ENCODE measurements at places on chromosomes 5 and 9. TPM values are rescaled to one million over a fixed set of nuclear protein-coding genes. Genes with fewer than 3 reads are reported as not detected.
A peak's percentile ranks its signal among the peaks of the same experiment; 100 is the strongest.

Gene CDH12
- not detected for total RNA-seq

Gene TBCA
- 261 TPM for total RNA-seq

Gene MEIKIN
- not detected for total RNA-seq

Gene COL15A1
- total RNA-seq, result 0.74 TPM

Gene CD274
- 17.0 TPM for total RNA-seq

Gene PCDHGC5
- total RNA-seq, result 0.06 TPM

Gene CCNJL
- 7.0 TPM for total RNA-seq

Gene SPOCK1
- 43.5 TPM for total RNA-seq

Gene HTR4
- total RNA-seq, result 0.18 TPM

Gene FBP2
- not detected for total RNA-seq

Gene IFNA7
- not detected for total RNA-seq

DNA sequence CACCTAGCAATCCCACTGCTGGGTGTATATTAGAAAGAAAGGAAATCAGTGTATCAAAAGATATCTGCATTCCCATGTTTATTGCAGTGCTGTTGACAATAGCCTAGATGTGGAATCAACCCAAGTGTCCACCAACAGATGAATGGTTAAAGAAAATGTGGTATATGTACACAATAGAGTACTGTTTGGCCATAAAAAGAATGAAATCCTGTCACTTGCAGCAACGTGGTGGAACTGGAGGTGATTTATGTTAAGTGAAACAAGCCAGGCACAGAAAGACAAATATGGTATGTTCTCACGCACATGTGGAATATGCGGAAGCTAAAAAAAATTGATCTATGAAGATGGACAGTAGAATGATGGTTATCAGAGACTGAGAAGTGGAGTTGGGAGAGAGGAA lies 221.6 kb upstream of the DAP start:
- no peak for DNase-seq

DNA sequence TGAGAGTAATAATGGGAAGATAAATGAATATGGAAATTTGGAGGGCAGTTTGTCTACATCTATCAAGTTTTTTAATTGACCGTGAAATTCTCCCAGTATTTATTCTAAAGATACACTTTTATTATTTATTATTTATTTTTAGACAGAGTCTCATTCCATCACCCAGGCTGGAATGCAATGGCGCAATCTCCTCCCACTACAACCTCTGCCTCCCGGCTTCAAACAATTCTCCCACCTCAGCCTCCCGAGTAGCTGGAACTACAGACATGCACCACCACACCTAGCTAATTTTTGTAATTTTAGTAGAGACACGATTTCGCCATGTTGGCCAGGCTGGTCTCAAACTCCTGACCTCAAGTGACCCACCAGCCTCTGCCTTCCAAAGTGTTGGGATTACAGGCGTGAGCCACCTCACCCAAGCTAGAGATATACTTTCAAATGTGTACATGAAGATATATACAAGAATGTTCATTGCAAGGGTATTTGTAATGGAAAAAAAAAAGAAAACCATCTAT lies 97.7 kb upstream of the SLC12A2 start:
- DNase-seq, result no peak

DNA sequence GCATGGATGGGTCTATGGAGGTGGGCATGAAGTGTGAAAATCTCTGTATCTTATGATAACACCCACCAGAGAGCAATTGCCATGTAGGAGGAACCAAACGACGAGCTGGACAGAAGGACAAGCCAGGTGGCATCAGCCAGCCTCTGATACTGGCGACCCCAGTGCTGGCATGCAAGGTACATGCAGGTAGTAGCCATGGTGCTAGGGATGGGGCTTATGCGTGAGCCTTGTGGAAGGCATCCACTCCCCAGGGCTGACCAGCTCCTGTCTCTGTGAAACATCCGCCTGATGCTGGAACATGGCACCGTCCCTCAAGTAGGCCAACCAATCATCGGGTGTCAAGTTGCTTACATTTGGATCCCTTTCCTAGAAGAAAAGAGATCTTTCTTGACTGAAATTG lies 412.9 kb downstream of the GADD45G start:
- DNase-seq, result no peak

DNA sequence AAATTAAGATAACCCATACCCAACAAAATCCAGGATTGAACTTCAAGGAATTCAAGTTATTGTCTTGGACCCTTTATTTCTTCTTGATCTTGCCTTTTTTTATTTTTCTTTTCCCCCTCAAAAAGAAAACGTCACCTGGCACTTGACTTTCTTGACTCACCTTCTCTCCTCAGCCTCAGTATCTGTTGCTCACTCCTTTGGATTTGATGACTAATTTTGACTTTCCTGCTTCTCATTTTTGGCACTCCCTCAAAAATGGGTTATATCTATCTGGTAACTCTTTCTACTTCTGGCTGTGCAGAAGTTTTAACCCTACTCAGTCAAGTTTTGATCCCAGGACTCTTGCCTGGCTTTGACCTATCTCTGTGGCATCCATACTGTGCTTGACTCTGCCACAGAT lies 66.6 kb upstream of the SPATA31D4 start:
- peak; percentile 63 for DNase-seq

GRCh38 chr5:21806943-21807342 lies 1046.2 kb downstream of the CDH12 start:
- DNase-seq, result peak; percentile 76

DNA sequence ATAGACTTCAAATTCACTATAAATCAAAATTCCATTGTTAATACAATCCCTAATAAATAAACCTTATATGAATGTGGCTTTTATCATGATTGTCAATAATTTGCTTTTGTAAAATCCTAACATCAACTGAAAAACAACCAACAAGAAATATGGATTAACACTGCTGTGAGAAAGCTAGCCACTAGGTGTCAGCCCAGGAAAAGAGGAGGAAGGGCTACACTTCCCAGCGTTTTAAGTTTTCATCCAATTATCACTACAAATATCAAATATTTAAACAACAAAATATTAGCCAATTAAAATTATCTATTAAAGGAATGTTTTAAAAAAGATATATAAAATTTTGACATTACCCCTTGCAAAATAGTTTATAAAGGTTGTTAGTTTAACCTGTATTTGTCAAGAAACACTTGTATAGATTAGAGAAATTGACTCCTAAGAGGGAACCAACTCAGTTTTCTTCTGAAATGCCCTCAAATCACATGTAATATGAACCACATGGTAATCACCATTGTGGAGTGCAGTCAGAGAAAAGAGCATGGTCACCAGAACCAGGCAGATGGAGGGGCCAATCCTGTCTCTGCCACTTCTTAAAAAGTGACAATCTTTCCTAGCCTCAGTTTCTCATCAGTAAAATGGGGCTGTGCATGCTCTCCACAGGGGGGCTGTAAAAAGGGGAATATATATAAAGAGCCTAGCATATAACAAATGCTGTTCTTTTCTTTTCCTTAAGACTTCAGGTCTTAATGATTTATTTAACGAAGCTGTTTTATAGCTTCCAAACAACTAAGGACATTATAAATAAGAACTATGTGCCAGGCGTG lies 188.2 kb downstream of the CRB2 start:
- DNase-seq, result peak; percentile 27

DNA sequence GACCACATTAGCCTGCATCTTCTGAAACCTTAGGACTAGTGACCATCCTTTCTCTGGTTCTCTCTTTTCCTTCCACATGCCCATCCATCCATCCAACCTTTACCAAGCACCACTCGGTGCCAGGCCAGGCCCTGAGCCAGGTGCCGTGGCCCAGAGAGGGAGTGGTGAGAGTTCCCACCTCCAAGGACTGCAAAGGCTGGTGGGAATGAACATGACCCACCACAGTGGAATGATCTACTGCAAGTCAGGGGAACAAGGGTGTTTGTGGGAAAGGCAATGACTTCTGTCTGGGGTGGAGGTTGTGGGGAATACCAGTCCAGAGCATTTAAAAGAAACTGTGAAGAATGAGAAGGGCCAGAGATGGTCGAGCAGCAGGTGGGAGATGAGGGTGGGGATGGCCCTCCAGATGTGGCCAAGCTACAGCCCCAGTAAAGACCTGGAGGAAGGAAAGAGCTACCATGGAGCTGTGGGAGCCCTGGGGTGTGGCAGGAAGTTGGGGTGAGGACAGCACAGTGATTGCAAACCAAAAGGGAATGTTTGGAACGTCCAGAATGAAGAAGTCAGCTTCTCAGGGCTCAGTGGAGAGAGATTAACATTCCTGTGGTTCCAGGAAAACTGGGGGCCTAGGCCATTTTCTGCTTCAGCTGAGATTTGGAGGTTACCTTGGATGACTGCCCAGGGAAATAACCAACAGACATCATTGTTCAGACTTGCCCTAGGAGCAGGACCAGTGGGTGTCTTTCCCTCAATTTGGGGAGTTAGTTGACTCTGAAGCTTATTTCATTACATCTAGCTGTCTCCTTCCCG lies 30.7 kb upstream of the CORO2A start:
- DNase-seq, result peak; percentile 98

DNA sequence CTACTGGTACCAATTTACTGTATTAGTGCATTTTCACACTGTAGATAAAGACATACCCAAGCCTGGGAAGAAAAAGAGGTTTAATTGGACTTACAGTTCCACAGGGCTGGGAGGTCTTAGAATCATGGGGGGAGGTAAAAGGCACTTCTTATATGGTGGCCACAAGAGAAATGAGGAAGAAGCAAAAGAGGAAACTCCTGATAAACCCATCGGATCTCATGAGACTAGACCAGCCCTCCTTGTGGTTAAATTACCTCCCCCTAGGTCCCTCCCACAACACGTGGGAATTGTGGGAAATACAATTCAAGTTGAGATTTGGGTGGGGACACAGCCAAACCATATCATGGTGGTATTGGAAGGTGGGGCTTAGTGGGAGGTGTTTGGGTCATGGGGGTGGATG lies 56.5 kb upstream of the SPDL1 start:
- DNase-seq, result no peak

DNA sequence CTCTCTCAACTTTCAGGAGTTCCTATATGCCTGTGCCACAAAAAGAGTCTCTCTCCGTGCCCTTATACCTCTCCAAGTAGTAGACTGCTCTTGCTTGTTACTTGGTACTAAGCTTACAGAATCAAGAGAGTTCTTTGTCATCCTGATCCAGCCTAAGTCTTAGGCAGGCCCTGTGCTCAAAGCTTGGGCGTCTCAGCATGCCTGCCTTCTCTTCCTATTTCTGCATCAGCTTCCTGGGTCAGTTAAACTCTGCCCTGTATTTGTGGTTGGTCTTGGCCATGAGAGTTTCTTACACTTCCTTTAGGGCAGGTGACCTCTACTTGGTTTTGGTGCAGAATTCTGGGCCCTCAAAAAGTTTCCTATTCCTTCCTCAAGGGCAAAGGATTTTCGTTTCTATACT lies 33.0 kb upstream of the UGCG start:
- no peak for DNase-seq

DNA sequence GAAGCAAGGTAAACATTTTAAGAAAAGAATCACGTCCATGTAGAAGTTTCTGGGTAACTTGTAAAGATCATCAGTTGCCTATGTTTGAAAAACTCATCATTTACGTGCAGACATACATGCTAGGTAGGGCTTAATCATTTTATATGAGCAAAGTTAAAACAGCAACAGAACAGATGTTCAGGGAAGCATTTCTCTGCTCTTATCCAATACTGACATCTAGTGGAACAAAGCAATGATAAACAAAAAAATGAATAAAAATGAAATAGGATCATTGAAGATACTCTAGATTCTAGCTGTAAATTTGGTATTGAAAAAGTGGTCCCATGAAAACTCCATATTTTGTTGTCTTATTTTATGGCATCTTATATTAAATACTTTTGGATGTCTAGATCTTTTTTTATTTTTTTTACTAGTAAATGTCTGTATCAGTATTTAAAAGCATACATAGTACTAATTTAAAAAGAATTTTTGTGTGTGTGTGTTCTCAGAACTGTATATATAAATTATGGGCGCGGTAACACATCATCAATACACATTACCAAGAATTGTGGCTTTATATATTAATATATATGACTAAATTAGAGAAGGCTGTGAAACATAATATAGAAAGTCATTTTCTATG lies 1050.2 kb downstream of the CDH12 start:
- DNase-seq, result no peak

DNA sequence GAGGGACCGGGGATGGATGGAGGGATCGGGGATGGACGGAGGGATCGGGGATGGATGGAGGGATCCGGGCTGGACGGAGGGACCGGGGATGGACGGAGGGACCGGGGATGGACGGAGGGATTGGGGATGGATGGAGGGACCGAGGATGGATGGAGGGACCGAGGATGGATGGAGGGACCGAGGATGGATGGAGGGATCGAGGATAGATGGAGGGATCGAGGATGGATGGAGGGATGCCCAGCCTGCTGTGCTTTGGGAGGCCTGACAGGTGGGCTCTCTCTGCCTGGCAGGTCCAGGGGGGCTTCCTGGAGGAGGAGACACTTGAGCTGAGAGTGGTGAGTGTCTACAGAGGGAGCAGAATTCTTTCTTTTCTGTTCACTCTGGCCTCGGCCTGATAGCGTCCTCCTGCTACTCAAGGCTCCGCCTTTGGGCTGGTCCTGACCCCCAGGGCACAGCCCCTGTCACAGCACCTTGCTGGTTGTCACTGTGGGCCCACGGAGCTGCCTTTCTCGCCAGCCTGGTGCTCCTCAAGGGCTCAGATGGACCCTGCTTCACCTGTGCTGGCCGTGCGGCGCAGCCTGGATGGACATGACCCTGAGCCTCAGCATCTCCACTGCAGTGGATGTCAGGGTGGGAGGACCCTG lies 42.2 kb upstream of the RNF130 start:
- no peak for DNase-seq

DNA sequence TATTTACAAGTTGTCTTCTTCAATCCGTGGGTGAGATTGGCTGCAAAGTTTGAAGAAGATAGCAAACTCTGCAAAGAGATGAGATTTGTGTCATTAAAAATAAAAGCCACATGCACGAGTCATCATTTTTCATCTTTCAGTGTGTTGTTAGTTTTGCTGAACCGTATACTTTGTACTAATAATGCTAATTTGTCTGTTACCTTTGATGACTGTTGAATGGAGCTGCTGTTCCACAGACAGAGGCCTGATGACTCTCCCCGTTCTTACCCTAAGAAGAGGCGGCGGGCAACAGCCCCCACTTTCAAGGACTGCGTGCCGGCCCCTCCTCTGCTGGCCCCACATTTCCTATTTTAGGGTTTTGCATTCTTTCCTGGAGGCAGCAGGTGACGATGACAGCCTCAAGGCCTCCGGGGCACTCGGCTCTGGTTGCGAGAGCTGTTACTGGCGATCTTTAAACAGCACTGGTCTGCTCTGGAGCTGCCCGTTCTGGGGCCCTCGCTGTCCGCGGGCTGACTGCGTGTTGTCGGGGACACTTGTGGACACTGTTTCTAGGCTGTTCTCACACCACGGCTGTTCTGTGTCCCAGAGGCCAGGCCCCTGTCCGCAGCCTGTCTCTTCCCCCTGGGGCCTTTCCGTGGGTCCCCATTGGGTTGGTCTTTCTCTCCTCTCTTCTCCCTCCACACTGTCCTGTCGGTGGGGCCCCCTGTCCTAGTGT lies 35.1 kb downstream of the NDUFS6 start:
- DNase-seq, result no peak

- no peak for DNase-seq
Measured at GRCh38 chr5:45037927-45038326, 229.2 kb downstream of the MRPS30 start.

- DNase-seq, result no peak
Measured at GRCh38 chr9:116929621-116930020, 242.5 kb downstream of the TRIM32 start.

- DNase-seq, result no peak
Measured at GRCh38 chr9:82797534-82797933, 265.4 kb downstream of the RASEF start.

GRCh38 chr5:32512926-32513325 lies 68.4 kb upstream of the ZFR start:
- no peak for DNase-seq

GRCh38 chr9:110785166-110785565 lies 116.6 kb downstream of the MUSK start:
- no peak for DNase-seq

GRCh38 chr9:27059907-27060306 lies 49.1 kb upstream of the TEK start:
- no peak for DNase-seq
